ENCODE measurements at places on chromosomes 6 and 20.

DNA sequence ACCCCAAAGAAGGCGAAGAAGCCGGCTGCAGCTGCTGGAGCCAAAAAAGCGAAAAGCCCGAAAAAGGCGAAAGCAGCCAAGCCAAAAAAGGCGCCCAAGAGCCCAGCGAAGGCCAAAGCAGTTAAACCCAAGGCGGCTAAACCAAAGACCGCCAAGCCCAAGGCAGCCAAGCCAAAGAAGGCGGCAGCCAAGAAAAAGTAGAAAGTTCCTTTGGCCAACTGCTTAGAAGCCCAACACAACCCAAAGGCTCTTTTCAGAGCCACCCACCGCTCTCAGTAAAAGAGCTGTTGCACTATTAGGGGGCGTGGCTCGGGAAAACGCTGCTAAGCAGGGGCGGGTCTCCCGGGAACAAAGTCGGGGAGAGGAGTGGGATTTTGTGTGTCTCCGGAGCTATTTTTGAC is 69.6 kb downstream of the HFE start:
- peak; percentile 87 for DNase-seq

- DNase-seq = no peak
These were observed 71.0 kb upstream of the SLC22A16 start for GRCh38 chr6:110547266-110547964.

- no peak for DNase-seq
These were observed 343.6 kb downstream of the FRK start for GRCh38 chr6:115717062-115717461.

DNA sequence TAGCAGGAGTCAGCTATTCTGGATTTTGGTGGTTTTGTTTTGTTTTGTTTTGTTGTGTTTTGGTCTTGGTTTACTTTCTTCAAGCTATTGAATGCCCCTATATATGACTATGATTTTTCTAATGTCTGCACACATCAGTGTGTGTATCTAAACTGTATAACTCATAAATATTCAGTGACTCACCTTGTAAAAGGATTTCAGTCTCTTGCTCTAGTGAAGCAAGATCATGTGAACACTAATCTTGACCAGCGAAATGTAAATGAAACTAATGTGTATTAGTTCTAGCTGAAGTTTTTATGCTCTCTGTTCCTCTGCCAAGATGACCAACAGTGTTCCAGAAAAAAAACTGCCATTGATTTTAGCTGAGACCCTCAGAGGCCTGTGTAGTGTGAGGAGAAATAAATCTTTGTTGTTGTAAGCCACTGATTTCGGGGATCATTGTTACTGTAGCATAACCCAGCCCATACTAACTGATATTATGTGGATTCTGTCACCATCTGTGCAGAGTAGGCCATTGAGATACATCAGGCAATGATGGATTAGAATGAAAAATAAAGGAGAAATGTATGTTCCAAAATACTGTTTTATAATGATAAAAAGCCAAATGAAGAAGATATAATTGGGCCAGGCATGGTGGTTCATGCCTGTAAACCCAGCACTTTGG is 11.5 kb upstream of the BTBD9 start:
- no peak for DNase-seq

- DNase-seq = peak; percentile 55
These were observed 95.4 kb downstream of the OGFRL1 start for GRCh38 chr6:71383901-71384489.

Measured in NCI-H2171 treated with DMSO at 0.1 percent for 48 hours (cell line).